ENCODE measurements at places on chromosomes 13 and 19.

DNA sequence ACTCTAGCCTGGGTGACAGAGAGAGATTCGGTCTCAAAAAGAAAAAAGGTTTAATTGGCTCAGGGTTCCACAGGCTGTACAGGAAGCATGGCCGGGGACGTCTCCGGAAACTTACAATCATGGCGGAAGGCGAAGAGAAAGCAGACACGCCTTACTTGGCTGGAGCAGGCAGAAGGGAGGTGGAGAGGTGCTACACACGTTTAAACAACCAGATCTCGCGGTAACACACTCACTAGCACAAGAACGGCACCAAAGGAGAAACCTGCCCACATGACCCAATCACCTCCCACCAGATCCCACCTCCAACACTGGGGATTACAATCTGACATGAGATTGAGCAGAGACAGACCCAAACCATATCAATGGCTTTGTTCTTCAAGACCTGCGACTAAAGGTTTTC, 12.8 kb downstream of the CASP14 start:
- DNase-seq = no peak

DNA sequence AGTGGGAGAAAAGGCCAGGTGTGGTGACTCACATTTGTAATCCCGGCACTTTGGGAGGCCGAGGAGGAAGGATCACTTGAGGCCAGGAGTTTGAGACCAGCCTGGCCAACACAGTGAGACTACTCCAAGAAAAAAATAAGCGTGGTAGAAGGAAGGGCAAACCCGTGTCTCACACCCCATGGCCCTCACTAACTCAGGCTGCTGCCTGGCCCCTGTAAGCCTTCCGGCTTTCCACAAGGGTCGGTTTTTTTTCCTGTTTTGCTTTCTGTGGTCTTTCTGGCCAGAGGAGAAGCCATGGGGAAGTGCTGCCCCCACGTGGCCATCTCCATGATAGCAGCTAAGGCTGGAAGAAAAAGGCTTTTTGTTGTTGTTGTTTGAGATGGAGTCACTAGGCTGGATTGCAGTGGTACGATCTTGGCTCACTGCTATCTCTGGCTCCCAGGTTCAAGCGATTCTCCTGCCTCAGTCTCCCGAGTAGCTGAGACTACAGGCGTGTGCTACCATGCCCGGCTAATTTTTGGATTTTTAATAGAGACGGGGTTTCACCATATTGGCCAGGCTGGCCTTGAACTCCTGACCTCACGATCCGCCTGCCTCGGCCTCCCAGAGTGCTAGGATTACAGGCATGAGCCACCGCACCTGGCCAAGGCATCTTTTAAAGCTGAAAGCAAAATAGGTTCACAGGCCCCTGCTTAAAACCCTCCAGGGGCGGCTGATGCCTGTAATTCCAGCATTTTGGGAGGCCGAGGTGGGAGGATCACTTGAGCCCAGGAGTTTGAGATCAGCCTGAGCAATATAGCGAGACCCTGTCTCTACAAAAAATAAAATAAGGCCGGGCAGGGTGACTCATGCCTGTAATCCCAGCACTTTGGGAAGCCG, 7.5 kb upstream of the ARHGEF18 start:
- DNase-seq = peak; percentile 28

- DNase-seq = peak; percentile 45
These were observed 73.8 kb downstream of the MAP4K1 start for GRCh38 chr19:38543807-38544568.

DNA sequence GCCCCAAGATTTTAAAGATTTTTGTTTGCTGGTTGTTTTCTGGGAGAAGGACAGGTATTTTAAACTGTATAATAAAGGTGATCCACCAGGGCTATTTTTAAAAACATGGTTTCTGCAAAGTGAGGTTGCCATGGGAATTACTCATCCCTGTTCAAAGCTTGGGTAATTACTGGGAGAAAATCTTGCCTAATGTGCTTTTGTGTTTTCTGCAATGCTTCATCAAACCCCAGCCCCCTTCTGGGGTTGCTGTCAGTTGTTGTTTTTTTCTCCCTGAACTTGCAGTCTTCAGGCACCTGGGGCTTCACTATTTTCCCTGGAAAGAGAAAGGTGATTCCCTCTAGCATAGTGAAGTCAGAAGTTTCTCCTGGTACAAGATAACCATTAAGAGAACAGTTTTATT, 277.2 kb downstream of the NALCN start:
- no peak for DNase-seq

DNA sequence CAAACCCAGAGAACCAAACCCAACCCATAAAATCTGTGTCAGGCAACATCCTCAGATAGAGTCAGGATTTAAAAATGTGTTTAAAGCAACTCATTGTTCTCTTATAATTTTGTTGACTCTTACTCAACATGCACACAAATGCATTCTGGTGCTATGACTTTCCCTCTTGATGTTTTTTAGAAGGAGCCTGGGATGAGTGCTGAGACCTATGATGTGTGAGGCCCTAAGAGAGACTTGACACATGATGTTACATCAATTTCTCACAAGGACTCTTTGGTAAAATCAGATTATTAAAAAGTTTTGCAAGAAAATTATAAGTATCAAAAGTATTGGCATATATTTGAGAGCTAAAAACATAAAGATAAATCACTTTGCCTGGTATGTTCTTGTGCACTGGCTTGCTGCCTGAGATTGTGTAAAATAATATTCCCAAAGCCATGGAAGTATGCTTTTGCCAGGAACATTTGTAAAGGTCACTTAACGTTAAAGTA, 173.9 kb downstream of the DCLK1 start:
- no peak for DNase-seq

GRCh38 chr19:42316223-42317211, 3.4 kb downstream of the TMEM145 start:
- DNase-seq = no peak

- no peak for DNase-seq
These were observed 79.0 kb downstream of the SACS start for GRCh38 chr13:23354520-23354919.

DNA sequence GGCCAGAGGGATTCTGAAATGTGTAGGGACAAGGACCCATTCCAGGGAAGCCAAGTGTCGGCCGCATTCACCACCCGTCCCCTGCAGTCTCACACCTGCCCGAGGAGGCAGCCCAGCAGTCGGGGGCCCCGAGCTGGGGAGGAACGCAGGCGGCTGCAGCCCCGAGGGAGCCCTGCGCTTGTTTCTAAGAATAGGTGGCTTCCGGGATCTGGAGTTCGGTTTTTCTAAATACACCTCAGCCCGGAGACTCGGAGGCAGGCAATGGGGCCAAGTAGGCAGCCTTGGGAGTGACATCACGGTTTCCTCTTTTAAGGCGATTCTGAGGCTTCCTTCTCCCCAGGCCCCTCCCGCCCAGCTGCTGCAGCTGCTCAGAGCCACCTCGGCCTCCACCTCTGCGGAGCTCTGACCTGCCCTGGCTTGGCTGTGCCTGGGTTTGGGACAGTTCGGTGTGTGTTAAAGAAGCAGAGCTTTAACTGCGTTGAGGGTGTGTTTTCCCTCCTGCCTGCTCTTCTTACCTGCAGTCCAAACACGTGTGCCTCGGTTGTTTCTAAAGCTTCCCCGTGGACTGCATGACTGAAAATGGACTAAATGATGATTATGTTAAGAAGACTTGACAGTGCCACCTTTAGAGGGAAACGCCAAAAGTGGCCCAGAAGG, 80.5 kb downstream of the COL4A2 start:
- no peak for DNase-seq

GRCh38 chr19:38247126-38247525, 9.0 kb downstream of the PPP1R14A start:
- no peak for DNase-seq

DNA sequence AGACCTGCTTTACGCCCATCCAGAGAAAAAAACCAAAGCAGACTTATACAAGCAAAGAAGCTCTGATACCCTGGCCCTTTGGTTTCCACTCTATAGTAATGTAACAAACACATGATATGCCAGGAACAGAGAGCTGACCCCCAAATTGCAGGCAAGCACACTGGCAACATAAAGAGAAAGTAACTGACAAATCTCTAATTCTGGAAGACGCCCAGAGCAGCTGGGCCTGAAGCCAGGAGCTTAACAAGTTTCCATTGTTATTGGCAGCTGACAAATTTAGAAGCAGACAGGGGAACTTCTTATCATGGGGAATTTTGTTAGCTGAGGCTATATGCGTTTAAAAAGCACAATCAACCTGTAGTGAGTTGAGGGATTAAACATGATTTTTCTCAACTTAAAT, 158.0 kb downstream of the DLEU7 start:
- DNase-seq = peak; percentile 33

DNA sequence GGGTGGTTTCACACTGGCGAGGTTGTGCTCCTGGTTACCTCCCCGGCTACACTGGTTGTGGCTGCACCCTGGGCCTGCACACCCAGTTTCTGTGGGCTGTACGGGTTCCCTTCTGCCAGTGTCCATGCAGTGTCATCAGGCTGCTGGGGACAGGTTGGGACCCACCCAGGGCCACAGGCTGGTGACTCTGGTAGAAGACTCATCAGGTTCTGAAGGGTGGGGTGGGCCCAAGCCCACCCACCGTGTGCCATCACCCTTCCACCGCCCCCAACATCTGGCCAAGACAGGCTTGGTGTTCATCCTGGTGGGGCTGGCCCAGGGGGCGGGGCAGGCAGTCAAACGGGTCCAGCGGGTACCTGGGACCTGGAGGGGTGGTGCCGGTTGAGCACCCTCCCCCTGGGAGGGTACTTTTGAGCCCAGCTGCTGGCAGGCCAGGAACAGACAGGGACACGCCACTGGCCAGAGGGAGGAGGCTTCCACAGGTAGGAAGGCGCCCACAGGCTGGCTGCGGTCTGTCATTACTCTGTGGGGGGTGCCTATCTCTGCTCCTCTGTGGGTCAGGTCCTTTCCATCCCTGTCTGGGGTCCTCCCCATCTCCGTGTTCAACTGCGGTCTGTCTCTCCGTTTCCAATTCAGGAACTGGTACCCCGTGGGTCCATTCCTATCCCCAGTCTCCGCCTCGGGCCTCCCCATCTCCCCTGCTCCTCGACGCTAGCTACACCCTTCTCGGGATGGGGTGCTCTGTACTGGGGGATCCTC, at the start of gene RNF225:
Gene RNF225 (plus strand): TSS at position 437 of the 759 bp plus-strand sequence. CDS start 434 bp downstream, outside the sequence.
- peak; percentile 77 for DNase-seq

- no peak for DNase-seq
These were observed 29.4 kb upstream of the NDFIP2 start for GRCh38 chr13:79451500-79451962.

- no peak for DNase-seq
These were observed 891.7 kb upstream of the MIR17HG start for GRCh38 chr13:90455823-90456222.

- DNase-seq = no peak
These were observed 103.9 kb downstream of the DNAJC15 start for GRCh38 chr13:43127103-43127798.

DNA sequence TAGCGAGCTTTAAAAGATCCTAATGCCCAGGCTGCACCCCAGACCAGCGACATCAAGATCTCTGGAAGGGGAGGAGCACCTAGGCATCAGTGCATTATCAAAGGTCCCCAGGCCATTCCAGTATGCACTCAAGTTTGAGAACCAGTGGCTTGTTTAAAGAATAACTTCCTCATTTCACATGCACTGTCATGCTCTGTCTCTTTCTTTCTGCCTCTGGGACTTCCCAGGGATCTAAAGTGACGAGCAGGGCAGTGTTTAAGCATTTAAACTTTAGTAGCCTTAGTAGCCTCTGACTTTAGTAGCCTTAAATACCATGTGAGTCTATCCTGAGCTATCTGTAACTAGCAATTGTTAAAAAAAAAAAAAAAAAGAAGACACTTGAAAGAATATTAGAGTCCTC, 8.9 kb upstream of the FARP1 start:
- no peak for DNase-seq
